ENCODE measurements at places on chromosomes 12 and 14. TPM values are rescaled to one million over a fixed set of nuclear protein-coding genes. Genes with fewer than 3 reads are reported as not detected.

Gene MFAP5
- total RNA-seq = not detected

Gene MANSC4
- not detected for total RNA-seq

Gene STXBP6
- total RNA-seq = 7.0 TPM

Gene POTEG
- total RNA-seq = not detected

Gene NINJ2
- 2.3 TPM for total RNA-seq

Gene ARG2
- 4.2 TPM for total RNA-seq

Gene CD163
- total RNA-seq = not detected

Gene STAC3
- 1.8 TPM for total RNA-seq

DNA sequence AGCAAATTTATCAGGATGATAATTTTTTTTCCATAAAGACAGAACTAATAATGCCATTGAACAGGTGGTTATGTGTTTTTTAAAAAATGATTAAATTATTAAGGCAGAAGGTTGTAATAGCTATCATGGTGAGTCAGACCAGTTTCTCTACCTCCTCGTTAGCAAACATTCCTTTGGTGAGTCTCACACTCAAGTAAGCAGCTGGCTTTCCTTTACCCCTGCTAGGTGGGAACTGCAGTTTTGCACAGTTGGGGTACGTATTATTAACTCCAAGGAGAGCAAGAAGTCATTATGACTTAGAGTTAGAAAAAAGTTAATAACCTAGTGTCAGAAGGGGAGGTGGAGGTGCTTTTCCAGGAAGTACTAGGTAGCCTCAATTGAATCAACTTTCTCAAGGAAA, 165.3 kb downstream of the SNAPC1 start:
- no peaks in the 10 kb centered on the region for H3K27me3 ChIP-seq
- no peaks in the 10 kb centered on the region for H3K36me3 ChIP-seq
- H3K27ac ChIP-seq = no peak overlapping the region
- H3K4me1 ChIP-seq = peaks cover 27% of the 10 kb centered on the region
- no peak overlapping the region for H3K4me3 ChIP-seq

DNA sequence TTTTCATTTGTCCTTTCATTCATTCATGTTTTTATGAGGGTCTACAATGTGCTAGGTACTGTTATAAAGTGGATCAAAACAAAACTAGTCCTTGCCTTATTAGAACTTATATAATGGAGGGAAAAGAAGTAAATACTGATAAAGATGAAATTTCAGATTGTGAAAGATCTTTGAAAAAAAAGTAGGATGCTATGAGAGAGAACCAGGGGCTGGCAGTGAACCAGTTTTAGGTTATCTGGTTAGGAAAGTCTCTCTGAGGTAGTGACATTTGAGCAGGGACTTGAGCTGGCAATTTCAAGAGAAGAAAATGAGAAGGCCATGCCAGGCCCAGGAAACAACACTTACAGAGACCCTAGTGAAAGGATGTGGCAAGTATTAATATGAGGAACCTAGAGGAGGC, 57.3 kb upstream of the E2F7 start:
- no peak overlapping the region for H3K4me3 ChIP-seq
- no peaks in the 10 kb centered on the region for H3K36me3 ChIP-seq
- H3K27me3 ChIP-seq = peaks cover 2% of the 10 kb centered on the region

DNA sequence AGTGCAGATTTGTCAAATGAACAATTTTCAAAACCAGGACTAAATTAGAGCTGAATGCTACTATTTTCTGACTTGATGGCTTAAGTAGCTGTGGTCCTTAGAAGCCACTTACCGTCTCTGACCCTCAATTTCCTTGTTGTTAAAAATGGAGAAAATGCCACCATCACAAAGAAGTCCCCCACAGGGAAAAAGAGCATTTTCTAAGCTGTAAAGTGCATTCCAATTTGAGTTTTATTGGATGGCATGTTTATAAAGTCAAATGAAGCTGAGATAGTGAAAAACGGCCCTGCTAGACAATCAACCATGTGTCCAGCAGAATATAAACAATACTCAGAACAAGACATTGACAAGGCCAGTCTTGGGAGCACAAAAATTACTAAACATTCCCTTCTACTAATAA, 53.6 kb downstream of the GOLGA5 start:
- H3K27me3 ChIP-seq = peaks cover 6% of the 10 kb centered on the region
- no peak overlapping the region for H3K27ac ChIP-seq
- H3K4me1 ChIP-seq = no peaks in the 10 kb centered on the region
- no peak for DNase-seq
- peaks cover 4% of the 10 kb centered on the region for H3K36me3 ChIP-seq
- no peak overlapping the region for H3K4me3 ChIP-seq

- H3K27me3 ChIP-seq = no peaks in the 10 kb centered on the region
- H3K36me3 ChIP-seq = no peaks in the 10 kb centered on the region
Observed at GRCh38 chr14:100321473-100322137, 1.5 kb upstream of the SLC25A47 start.

DNA sequence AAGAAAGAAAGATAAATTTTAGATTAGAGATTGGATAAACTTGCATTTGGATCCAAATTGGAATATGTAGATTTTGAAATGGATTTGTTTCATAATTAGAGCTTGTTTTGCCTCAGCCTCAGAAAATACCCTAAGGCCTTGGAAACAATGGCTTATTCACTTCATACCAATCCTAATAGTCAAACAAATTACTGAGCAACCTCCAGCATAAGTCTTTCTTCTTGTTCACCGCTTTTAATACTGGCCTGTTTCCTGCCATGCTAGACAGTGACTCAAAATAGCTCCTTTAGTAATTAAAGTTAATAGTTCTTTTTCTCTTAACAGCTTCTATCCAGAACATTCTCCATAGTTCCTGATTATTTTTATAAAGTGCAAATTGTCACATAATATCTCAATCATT, 110.9 kb upstream of the DNM1L start:
- peaks cover 3% of the 10 kb centered on the region for H3K36me3 ChIP-seq
- H3K4me3 ChIP-seq = no peak overlapping the region
- H3K27ac ChIP-seq = peak overlapping the region; percentile 68
- peaks cover 30% of the 10 kb centered on the region for H3K4me1 ChIP-seq

DNA sequence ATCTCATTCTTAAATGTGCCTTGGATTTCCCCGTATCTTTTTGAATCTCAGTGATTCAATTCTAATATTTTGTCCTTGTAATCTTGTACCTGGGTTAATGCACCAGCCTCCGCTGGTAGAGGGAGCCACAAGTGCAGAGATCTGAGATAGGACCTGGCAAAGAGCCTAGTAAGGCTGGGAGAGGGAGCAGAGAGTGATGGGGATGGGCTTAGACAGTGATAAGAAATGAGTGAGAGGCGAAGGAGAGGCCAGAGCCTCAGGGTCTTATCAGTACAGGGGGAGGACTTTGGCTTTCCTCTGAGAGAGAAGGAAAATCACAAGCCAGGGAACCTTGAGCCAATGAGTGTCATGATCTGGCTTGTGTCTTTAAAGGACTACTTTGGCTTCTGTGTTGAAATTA, 30.5 kb upstream of the LMNTD1 start:
- H3K36me3 ChIP-seq = no peaks in the 10 kb centered on the region
- H3K27ac ChIP-seq = no peak overlapping the region
- no peak for DNase-seq
- H3K4me1 ChIP-seq = peaks cover 17% of the 10 kb centered on the region
- no peaks in the 10 kb centered on the region for H3K27me3 ChIP-seq
- no peak overlapping the region for H3K4me3 ChIP-seq

- peak overlapping the region; percentile 18 for H3K27ac ChIP-seq
- H3K4me3 ChIP-seq = no peak overlapping the region
- peaks cover 32% of the 10 kb centered on the region for H3K4me1 ChIP-seq
- H3K36me3 ChIP-seq = no peaks in the 10 kb centered on the region
Observed at GRCh38 chr14:96104469-96105057, 65.4 kb downstream of the C14orf132 start.

- no peak overlapping the region for H3K27ac ChIP-seq
- no peaks in the 10 kb centered on the region for H3K4me1 ChIP-seq
- no peaks in the 10 kb centered on the region for H3K36me3 ChIP-seq
- H3K4me3 ChIP-seq = no peak overlapping the region
Observed at GRCh38 chr12:52618866-52619265, 507 bp upstream of the KRT73 start.

DNA sequence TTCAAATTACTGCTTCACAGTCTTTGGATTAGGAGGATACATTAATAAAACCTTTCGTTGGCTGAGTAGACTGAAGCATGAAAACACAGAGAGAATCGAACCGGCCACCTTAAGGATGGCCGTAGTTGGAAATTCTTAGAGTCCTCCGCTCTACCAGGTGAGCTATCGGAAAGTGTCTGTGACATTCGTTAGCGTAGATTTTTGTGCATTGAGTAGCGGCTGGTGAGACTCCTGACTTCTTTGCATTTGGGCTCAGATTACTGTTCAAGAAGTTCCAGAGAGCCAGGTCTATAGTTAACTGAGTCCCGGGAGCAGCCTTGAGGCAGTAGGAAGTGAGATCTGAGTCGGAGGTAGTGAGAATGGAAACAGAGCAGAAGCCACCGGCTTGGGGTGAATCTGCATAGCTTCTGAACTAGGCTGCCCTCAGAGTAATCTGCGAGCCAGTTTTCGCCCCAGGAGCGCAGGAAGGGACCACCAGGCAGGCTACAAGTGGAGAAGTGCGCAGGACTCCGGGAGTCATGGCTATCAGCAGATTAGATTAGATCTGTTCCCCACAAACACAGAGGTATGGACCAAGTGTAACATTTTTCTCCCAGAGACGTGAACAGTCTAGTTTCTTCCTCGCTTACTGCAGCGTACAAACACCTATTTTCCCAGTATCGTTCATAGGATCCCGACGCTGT, 11.0 kb downstream of the OR6S1 start:
- no peak for DNase-seq
- peaks cover 2% of the 10 kb centered on the region for H3K36me3 ChIP-seq
- no peak overlapping the region for H3K27ac ChIP-seq
- peak overlapping the region; percentile 53 for H3K4me3 ChIP-seq

GRCh38 chr12:117441751-117442150, 80.3 kb upstream of the NOS1 start:
- no peak overlapping the region for H3K27ac ChIP-seq
- no peaks in the 10 kb centered on the region for H3K36me3 ChIP-seq
- no peak for DNase-seq
- peaks cover 5% of the 10 kb centered on the region for H3K27me3 ChIP-seq

DNA sequence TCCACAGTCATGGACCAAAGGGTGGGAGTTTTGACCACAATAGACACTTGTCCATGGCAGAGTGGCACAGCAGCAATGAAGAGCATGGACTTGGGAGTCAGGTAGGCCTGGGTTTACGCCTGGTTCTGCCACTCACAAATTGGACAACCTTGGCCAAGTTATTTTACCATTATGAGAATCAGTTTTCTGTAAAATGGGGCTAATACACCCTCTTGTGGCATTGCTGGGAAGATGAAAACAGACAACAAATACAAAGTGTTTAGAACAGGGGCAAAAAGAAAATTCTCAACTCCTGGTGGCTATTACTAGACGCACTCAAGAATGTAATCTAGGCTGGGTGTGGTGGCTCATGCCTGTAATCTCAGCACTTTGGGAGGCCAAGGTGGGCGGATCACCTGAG, 2.6 kb downstream of the C12orf43 start:
- no peak for DNase-seq
- no peaks in the 10 kb centered on the region for H3K27me3 ChIP-seq
- no peak overlapping the region for H3K27ac ChIP-seq

- no peak overlapping the region for H3K4me3 ChIP-seq
- H3K27me3 ChIP-seq = no peaks in the 10 kb centered on the region
- DNase-seq = no peak
- H3K36me3 ChIP-seq = no peaks in the 10 kb centered on the region
- no peaks in the 10 kb centered on the region for H3K4me1 ChIP-seq
Observed at GRCh38 chr14:20818861-20819260, 16.2 kb upstream of the RNASE1 start.

GRCh38 chr14:86501611-86502010, 971.7 kb downstream of the FLRT2 start:
- no peaks in the 10 kb centered on the region for H3K36me3 ChIP-seq
- no peaks in the 10 kb centered on the region for H3K27me3 ChIP-seq
- no peaks in the 10 kb centered on the region for H3K4me1 ChIP-seq
- no peak for DNase-seq
- no peak overlapping the region for H3K4me3 ChIP-seq
- no peak overlapping the region for H3K27ac ChIP-seq

DNA sequence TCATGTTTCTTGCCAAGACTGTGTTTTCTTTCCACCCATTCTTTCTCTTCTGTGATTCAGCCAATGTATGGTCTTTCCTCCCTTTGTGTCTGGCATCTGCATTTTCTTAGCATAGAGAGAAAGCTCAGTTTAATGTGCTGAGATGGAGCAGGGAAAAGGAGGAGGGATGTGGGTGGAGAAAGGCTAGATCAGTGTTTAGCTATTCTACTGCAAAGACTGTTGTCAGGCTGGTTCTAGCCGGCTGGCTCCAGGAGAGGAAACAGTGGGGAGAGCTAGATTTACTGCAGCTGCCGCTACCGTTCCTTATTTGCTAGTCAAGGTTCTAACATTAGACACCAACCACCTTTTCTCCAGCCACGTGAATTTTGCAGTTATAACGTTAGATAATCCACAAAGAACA, 5.2 kb upstream of the RIMKLB start:
- H3K36me3 ChIP-seq = no peaks in the 10 kb centered on the region
- peak overlapping the region; percentile 38 for H3K27ac ChIP-seq
- H3K4me3 ChIP-seq = no peak overlapping the region
- DNase-seq = no peak
- H3K27me3 ChIP-seq = no peaks in the 10 kb centered on the region
- H3K4me1 ChIP-seq = peaks cover 23% of the 10 kb centered on the region

DNA sequence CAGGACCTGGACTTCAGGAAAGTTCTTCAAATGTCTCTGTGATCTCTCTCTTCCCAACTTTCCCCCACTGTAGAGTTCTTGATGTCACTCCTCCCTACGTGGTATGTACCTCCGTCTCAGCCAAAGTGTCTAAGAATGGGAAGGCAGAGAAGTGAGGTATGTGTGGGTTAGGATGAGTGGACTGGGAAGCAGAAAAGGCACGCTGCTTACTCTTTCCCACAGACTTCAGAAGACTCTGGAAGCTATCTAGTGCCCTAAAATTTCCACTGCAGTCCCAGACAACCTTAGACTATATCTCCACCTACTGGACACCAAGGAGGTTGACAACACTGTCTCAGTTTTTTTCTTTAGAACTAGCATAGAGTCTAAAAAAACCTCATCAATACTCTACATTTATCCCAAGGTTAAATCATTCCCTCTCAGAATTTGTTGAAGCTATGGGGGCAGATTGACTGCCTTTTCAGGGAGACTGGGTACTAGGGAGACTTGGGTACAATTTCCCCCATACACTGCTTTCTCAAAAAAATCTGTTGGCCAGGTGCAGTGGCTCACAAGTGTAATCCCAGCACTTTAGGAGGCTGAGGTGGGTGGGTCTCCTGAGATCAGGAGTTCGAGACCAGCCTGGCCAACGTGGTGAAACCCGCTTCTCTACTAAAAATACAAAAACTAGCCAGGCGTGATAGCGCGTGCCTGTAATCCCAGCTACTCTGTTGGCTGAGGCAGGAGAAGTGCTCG, 20.6 kb upstream of the ITGA5 start:
- no peak overlapping the region for H3K27ac ChIP-seq
- DNase-seq = peak; percentile 49
- H3K27me3 ChIP-seq = peaks cover 34% of the 10 kb centered on the region
- H3K36me3 ChIP-seq = no peaks in the 10 kb centered on the region

- H3K4me1 ChIP-seq = no peaks in the 10 kb centered on the region
- H3K36me3 ChIP-seq = no peaks in the 10 kb centered on the region
- no peak overlapping the region for H3K27ac ChIP-seq
- peaks cover 11% of the 10 kb centered on the region for H3K27me3 ChIP-seq
Observed at GRCh38 chr12:84561351-84561750, 351.2 kb downstream of the SLC6A15 start.

- no peaks in the 10 kb centered on the region for H3K4me1 ChIP-seq
- H3K36me3 ChIP-seq = no peaks in the 10 kb centered on the region
Observed at GRCh38 chr14:104239861-104240301, 101.5 kb downstream of the KIF26A start.
